ENCODE measurements at places on chromosomes 2 and 18.

GRCh38 chr2:97775074-97775473 lies 61.7 kb downstream of the ZAP70 start:
- no peak for DNase-seq

GRCh38 chr2:42495611-42496010 lies 1.8 kb upstream of the KCNG3 start:
- no peak for DNase-seq

GRCh38 chr2:235769046-235769445 lies 275.2 kb downstream of the AGAP1 start:
- DNase-seq, result peak; percentile 34

GRCh38 chr2:140117386-140117785 lies 1337.2 kb upstream of the NXPH2 start:
- peak; percentile 22 for DNase-seq

- peak; percentile 89 for DNase-seq
Measured at GRCh38 chr2:163748420-163748819, 12.6 kb upstream of the FIGN start.

Measured in foreskin keratinocyte (primary cell).